ENCODE measurements at places on chromosomes 1 and 21.

GRCh38 chr1:51936531-51936930 lies 54.0 kb downstream of the RAB3B start:
- peak; percentile 39 for DNase-seq

DNA sequence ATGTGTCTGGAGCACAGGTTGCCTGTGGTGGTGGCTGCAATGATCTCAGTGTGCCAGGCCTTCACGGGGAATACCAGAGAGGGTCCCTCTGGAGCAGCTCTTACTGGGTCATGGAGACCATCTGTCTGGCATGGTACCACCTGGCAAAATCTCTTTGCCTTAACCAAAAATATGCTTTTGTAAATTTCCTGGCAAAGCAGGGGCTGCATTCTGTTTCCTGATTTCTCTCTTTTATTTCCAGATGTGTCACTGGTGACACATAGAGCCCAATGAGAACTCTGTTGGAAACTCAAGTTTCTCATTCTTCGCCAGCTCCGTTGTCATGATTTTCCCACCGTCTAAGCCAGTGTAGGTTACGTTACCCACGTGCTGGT lies 136.5 kb downstream of the FGGY start:
- DNase-seq: no peak

DNA sequence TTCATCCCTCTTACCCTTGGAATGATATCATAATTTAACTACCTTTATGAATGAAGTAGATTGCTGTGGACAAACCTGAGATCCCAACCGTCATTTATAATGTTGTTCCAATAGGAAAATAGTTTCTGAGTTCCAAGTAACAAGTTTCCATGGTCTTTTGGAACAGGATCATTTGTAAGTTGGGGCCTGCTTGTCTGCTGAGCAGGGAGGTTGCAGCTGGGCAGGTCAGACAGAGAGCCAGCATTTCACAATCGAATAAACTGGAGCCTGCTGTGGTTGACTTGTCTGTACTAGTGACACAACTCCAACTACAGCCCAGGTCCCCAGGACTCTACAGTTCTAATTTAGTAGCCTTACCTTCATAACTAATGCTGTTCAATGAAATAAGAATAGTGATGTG lies 18.6 kb upstream of the RALGPS2 start:
- DNase-seq: no peak

GRCh38 chr1:227729881-227730629 lies 5.0 kb downstream of the JMJD4 start:
- DNase-seq: peak; percentile 79

DNA sequence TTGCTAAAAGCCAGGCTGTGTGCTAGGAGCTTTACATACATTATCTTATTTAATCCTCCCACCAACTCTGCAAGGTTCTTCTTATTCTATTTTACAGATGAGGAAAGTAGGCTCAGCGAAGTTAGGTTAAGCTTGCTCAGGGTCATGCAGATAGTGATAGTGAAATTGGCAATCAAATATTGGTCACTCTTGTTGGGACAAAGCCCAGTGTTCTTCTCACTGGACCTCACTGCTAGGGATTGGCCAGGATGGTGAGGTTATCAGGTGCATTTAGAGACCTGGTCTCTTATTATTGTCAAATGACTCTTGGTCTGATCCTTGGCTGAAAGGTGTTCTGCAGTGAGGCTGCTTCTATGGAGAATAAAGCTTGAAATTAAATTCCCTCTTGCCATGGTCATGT lies 145.1 kb downstream of the CNIH3 start:
- no peak for DNase-seq

DNA sequence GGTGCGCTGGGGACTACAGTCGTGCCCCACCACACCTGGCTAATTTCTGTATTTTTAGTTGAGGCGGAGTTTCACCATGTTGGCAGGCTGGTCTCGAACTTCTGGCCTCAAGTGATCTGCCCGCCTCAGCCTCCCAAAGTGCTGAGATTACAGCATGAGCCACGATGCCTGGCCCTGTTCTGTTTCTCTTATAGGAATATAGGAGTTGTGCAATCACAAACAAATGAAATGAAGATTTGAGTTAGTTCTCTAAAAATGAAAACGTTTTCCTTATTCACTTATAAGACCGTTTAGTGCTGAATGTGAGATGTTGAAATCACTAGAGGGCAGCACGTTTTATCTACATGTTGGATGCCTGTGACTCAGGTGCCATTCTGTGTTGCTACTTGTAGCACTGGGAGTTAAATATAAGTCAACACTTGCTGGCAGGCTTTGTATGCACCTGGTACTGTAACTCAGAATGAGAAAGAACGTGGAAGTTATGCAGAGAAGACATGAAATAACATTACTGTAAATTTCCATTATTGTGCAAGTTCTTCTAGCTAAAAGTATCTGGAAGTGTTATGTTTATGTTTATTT lies 45.8 kb downstream of the MIGA1 start:
- DNase-seq: peak; percentile 45

GRCh38 chr1:202034149-202034682 lies 23.8 kb downstream of the ELF3 start:
- DNase-seq: no peak

DNA sequence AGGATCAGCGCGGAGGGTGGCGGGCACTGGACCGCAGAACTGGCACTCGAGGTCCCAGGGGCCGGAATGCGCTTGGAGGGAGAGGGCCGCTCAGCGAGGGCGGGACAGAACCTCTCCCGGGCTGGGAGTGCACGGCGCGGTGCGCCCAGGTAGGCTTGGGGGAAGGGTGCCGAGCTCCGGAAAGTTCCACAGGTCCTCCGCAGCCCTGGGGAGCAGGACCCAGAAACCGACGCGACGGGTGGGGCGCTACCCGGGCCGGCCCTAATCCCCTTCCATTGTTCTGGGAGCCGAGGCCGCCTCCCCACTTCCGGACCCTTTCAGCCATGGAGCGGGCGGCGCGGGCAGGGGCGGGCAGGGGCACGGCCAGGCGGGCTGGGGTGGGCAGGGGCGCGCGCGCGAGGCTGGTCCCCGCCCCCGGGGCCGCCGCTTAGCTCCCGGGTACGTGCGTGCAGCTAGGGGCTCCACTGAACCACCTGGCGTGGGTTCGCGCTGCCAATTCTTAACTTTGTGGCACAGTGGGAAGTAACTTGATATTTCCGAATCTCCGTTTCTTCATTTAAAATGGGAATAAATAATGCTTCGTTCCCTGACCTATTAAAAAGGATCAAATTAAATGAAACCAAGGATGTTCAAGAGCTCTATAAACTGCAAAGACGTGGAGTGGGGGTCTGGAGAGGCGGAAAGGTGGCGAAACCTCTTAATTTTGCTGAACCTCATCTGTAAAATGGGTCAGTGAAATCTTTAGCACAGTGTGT lies 20.7 kb downstream of the LGR6 start:
- DNase-seq: no peak

GRCh38 chr1:193402977-193403376 lies 216.6 kb upstream of the B3GALT2 start:
- no peak for DNase-seq

GRCh38 chr1:27752360-27752759 lies 20.7 kb upstream of the STX12 start:
- DNase-seq: no peak

DNA sequence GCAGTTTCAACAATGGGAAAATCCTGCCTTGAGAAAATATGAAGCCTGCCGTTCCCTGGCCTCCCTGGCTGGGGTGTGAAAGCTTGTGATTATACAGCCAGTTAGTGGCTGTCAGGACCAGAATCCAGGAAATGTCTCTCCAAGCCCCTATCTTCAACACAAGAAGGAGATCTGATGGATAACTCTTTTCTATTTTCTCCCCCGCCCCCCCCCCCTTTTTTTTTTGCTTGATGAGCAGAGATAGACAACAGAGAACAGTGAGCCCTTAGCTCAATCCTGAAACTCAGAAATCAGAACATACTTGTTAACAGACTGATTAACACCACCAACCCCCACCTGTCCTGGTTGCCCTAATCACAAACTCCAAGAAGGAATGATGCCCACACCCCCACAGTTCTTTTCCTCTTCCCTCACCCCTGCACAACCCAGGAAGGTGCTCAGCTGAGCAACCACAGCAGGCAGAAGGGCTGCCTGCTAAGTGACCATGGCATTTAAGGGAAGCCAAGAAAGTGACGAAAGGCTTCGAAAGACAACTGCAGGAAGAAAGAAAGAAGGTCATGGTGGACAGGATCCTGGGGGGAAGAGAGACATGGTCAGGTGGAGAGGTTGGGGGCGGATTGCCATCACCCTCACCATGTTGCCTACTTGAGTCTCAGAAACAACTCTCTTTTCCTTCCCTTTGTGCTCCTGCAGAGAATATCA lies 12.3 kb upstream of the DENND2D start:
- DNase-seq: no peak

GRCh38 chr21:25350056-25350455 lies 257.2 kb downstream of the MRPL39 start:
- peak; percentile 18 for DNase-seq

DNA sequence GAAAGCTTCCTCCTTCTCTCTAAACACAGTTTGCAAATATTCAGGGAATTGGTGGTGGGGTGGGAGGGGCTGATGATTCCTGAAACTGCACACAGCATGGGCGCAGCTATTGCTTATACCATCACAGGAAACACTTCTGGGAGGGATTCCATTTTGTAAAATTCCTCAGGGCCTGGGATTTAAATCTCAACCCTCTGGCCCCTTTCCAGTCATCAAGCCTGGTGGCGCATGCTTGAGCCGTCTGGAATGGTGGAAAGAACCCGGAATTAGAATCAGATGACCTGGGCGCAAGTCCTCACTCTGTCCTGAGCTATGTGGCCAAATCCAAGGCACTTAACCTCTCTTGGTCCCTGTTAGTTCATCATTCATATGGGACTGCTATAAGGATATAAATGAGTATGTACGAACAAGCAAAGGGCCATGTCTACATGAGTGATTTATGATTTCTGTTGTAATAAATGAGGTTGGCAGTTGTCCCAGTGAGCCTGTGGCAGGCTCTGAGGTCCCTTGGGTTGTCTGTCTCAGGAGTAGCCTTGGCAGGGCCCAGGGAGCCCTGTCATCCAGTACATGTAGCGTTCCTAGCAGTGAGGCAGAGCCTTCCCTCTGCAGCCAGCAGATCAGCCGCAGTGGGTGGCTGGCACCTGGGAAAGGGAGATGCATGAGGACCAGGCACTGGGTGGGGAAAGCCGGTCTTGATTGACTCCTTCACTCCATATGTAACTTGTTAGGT lies 72.0 kb downstream of the MAN1C1 start:
- DNase-seq: no peak

- no peak for DNase-seq
These were observed 1.5 kb upstream of the HNRNPU start for GRCh38 chr1:244865820-244866219.

- DNase-seq: no peak
These were observed 169.3 kb upstream of the USP25 start for GRCh38 chr21:15560383-15561056.

DNA sequence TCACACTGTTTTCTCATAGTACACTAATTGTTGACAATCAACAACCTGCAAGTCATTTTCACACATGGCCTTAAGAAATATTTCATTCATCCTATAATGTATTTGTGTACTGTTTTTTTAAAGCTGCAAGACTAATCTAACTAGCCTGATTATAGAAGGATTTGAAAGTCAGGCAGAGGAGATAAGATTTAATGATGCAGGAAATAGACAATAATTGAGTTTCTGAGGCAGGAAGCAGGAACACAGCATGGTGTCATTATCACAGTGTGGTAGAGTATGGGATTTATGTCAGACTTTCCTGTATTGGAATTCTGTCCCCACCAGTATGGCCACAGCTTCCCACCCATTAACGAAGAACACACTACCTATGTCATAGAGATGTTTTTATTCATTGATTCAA lies 138.8 kb downstream of the LRRC7 start:
- no peak for DNase-seq

DNA sequence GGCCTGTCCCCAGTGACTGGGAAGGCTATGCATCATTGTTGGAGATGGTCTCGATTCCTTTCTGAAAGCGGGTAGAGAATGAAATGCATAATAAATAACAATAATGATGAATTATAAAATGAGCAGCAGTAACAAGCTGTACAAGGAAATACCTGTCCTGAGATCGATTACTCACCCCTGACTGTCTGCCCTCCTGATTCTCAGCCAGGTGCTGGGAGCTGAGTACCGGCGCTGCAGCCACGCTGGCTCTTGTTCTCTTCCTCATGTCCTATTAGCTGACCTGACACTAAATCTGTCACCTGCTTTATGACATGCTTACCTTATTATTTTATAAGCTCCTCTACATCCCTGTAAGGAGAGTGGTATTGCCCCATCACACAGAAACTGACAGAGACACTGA lies 3.4 kb downstream of the AGPAT3 start:
- DNase-seq: no peak

- DNase-seq: no peak
These were observed 24.1 kb downstream of the METTL13 start for GRCh38 chr1:171805395-171806115.

DNA sequence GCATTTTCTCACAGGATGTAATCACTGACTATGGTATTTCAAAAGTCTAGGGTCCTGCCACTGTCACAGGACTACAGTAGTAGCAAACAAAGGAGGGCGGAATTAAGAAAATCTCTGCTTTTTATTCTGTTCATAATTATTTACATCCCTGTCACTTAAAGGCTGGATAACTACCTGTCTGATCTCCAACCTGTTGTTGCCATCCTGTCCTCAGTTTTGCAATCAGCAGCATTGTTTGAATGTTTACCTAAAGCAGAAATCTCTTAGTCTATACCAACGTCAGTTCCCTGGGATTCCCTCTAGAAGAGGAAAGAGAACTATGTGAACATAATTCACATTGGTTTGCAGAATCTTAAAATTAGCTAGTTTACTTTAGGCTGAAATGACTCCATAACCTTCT lies 218.5 kb downstream of the PBX1 start:
- DNase-seq: no peak

DNA sequence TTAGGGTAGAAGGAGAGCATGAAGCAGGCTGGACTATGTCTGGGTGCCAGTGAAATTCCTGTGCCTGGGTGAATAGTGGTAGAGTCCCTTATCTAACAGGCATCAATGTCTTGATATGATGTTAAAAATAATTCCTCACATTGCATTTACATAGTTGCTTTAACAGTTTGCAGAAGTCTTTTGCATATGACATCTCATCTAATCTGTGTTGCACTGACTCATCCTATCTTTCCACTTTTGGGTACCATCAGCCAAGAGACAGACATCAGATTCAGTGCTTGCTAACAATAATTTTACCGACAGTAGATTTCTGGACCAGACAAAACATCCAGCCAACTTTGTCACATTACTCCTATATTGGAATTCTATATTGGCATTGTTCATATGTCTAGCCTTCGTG lies 92.5 kb downstream of the WDR64 start:
- no peak for DNase-seq

DNA sequence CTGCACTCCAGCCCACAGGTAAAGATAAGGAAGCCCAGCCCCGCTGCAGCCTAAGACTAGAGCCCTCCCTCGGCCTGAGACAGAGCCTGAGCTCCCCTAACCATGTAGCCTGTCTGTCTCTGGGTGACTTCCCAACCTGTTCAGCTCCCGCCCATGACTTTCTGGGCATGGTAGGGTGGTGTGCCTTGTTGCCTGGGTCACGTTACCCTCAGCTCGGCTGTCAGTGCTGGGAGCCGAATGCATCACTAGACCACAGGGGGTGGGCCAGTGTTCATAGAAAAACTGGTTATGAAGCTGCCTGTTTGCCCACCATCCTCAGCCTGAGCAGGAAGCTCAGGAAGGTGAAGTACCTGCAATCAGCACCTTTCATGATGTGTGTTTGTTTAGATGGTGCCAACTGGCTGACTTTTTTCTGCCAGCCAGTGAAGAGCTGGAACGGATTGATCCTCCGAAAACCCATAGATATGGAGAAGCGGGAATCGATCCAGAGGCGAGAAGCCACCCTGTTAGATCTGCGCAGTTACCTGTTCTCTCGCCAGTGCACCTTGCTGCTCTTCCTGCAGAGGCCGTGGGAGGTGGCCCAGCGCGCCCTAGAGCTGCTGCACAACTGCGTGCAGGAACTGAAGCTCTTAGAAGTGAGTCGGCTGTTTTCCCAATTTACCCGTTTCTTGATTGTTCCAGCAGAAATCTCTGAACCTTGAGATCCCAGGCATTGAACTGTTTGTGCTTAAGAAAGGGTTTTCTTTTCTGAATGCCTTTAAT lies 43.9 kb upstream of the PWP2 start:
- no peak for DNase-seq
